H7 (cell line): ENCODE measurements at places on chromosomes 4 and X.

DNA sequence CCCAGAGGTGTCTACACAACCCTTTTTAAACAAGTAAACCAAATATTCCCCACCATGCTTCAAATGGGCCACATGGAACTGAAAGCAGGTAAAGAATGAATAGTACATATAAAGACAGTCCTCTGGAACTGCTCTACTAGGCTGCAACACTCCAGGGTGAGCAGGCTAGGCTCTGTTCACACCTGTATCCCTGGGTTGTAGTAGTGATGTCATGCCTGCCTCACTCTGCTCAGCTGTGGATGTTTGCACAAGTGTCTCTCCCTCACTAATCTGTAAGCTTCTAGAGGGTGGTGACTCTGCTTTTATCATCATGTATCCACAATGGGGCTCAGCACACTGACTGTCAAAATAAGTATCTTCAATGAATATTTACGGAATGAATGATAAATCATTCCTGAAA is 20.4 kb downstream of the LEF1 start:
- no peak for DNase-seq

GRCh38 chr4:66252291-66252690 is 582.0 kb upstream of the EPHA5 start:
- no peak for DNase-seq

GRCh38 chr4:45568694-45569093 is 555.2 kb downstream of the GABRG1 start:
- DNase-seq = no peak

DNA sequence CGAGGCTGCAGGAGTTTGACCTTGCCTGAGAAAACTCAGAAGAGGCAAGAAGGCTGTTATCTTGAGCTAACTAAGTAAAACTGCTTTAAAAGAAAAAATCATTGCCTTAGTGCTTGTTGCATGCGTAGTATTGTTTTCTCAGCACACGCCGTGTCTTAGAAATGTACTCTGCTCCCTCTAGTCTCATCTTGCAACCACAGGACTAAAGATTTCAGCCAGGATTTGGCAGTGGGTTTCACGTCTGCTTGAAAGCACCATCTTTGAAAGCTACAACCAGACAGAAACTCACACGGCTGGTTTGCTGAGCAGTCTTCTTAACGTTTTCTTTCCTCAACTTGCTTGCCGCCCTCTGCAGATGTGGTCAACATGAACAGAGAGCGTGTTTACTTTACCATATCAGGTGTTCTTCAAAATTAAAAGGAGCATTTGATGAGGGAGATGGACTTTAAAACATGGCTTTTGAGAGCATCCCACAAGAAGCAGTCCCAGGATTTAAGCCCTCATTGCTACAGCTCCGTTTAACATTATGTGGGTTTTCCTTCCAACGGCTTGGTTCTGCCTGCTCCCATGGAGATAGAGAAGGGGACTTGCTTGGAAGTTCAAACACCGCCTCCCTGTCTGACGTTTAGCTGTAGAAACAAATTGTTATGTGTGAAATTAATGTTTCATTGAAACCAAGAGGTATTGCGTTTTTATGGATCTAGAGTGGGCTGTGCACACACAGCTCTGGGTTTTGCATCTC is 3.4 kb downstream of the SORCS2 start:
- DNase-seq = peak; percentile 23

- no peak for DNase-seq
Observed at GRCh38 chr4:41678086-41678816, 70.3 kb downstream of the PHOX2B start.
